ENCODE measurements at places on chromosomes 7 and 10. TPM values are rescaled to one million over a fixed set of nuclear protein-coding genes. Genes with fewer than 3 reads are reported as not detected.

Gene RBM17
- 68.9 TPM for total RNA-seq

Gene HOXA4
- 0.57 TPM for total RNA-seq

GRCh38 chr7:32239764-32240163 lies 169.6 kb upstream of the PDE1C start:
- no peak for DNase-seq

GRCh38 chr7:35691827-35692307 lies 3.1 kb downstream of the HERPUD2 start:
- no peak for DNase-seq

DNA sequence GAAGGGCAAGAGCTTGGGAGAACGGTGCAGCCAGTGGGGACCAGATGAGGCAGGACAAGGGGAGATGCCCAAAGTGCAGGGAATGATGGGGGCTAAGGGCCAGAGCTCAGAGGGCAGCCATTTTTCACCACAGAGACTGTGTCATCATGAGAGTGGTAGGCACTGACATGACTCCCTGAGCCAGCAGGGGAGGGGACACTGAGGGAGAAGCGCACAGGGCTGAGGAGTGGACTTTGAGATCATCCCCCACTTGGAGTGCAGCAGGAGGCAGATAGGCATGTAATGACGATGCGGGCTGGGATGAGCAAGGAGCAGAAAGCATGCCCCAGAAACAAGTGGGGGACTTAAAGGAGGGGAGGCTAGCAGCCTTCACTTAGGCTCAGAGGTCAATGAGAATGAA lies 5.2 kb upstream of the SMKR1 start:
- no peak for DNase-seq

GRCh38 chr7:87370660-87371180 lies 25.3 kb downstream of the CROT start:
- peak; percentile 62 for DNase-seq

Data from fibroblast of the aortic adventitia (primary cell).